ENCODE measurements at places on chromosomes 5 and 9.

GRCh38 chr5:111743512-111743911 lies 13.5 kb downstream of the NREP start:
- no peak for DNase-seq

DNA sequence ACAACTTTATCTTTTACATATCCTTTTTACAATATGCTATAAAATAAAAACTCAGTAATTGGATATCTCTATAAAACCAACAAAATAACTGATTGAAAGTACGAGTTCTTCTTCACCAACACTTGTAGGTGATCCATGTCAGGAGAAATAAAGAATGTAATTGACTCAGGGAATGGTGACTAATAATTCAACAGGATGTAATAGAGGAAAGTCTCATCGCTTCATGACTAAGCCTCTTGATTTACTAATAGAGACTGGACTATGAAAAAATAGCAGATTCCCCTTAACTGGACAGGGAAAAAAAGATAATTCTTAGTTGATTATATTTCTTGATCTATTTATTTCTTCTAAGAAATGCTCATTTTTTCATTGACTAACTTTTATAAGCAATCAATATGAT lies 507.7 kb upstream of the PTGER4 start:
- DNase-seq = no peak

DNA sequence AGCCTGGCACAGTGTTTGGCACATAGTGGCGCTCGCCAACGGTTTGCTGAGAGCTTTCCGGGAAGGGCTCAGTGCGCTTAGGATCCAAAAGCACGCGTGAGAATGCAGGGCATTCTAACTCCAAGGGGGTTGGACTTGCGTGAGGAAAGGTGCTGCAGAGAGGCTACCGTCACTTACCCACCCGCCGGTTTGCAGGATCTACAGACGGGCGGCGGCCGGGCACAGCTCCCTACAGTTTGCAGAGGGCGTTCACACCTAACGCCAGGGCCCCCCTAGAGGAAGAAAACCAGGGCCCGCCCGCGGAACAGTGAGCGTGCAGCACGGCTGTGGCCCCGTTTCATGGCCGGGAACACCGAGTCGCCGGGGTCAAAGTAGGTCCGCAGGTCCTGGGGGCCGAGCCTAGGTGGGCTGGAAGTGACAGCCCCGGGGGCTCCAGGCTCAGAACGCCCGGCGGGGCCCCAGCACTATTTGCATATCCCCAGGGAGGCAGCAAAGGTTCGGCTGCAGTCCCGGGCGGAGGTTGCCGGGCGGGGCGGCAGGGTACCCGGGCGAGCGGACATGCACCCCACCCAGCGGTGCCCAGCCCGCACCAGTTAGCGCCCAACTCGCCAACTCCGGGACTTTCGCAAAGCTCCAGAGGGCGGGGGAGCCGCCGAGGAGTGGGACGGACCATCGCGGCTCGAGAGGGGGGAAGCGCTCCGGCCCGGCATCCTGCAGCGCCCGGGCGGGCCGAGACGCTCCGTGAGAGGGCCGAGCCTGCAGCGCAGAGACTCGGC lies 526 bp upstream of the GALNT10 start:
- peak; percentile 84 for DNase-seq

- no peak for DNase-seq
Measured at GRCh38 chr9:3040761-3041160, 196.9 kb upstream of the PUM3 start.

GRCh38 chr5:115558388-115558956 lies 13.9 kb upstream of the FEM1C start:
- no peak for DNase-seq

DNA sequence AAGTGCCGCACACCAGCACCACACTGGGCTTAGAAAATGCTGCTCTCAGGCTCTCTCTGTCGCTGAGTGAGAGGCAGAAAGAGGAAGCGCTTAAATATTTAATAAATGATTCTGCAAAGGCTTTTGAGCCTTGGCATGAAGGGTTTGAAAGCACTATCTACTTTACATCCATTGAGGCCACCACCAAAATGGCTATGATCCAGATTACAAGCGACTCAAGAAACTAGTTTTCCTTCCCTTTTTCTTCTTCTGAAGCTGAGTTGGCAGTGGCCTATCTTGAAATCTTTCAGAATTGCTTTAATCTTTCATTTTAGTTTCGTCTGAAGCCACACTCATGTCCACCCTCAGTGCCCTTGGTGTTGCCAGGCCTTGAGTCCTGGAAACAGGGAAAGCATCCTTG lies 59.5 kb downstream of the EBF1 start:
- no peak for DNase-seq

- DNase-seq = no peak
Measured at GRCh38 chr9:89077519-89077918, 86.3 kb downstream of the S1PR3 start.

DNA sequence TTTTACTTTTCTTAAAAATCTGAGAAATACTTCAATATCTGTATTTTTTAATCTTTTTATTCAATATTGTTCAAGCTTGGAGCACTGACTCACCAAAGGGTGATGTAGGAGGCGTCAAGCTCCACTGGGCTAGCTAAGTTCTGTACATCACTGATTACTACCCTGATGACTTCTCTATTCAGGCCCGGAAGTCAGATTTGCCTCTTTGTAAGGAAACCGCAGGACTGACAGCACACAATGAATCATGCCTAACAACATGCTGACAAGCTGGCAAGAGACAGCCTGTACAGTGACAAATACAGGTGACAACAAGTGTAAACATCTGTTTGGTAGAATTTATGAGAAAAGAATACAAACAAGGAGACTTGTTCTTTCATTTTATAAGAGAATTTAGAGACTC lies 627.9 kb upstream of the RORB start:
- DNase-seq = no peak

GRCh38 chr5:25439025-25439424 lies 794.2 kb upstream of the CDH10 start:
- DNase-seq = no peak

DNA sequence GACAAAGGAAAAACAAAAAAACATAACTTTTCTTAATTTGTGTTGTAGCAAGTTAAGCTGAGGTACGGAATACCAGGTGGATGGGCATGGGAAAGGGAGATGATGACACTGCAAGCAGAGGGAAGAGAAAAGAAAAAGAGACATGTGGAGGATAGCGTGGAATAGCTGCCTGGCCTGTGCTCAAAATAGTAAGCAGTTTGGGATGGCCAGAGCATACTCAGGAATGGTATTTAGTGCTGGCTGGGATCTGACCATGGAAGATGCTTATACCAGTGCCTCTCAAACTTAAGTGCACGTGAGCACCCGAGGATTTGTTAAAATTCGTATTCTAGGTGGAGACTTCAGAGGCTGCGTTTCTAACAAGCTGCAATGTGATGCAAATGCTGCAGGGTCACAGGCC lies 41.3 kb downstream of the LNPEP start:
- DNase-seq = no peak

- no peak for DNase-seq
Measured at GRCh38 chr9:129646654-129647053, 4.7 kb upstream of the ASB6 start.

GRCh38 chr5:82072138-82072537 lies 100.3 kb downstream of the ATG10 start:
- DNase-seq = no peak

- DNase-seq = no peak
Measured at GRCh38 chr9:25224309-25224708, 453.9 kb downstream of the TUSC1 start.

DNA sequence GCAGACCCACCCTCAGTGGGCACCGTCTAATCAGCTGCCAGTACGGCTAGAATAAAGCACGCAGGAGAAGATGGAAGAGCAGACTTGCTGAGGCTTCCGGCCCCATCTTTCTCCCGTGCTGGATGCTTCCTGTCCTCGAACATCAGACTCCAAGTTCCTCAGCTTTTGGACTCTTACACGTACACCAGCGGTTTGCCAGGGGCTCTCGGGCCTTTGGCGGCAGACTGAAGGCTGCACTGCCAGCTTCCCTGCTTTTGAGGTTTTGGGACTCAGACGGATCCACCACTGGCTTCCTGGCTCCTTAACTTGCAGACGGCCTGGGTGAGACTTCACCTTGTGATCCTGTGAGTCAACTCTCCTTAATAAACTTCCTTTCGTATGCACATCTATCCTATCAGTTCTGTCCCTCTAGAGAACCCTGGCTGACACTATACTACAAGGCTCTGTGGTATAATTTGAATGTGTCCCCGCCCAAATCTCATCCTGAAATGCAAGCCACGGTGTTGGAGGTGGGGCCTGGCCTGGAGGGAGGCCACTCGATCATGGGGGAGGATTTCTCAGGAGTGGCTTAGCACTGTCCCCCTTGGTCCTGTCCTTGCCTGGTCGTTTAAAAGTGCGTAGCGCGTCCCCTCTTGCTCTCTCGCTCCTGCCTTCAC lies 31.1 kb upstream of the NRARP start:
- no peak for DNase-seq

DNA sequence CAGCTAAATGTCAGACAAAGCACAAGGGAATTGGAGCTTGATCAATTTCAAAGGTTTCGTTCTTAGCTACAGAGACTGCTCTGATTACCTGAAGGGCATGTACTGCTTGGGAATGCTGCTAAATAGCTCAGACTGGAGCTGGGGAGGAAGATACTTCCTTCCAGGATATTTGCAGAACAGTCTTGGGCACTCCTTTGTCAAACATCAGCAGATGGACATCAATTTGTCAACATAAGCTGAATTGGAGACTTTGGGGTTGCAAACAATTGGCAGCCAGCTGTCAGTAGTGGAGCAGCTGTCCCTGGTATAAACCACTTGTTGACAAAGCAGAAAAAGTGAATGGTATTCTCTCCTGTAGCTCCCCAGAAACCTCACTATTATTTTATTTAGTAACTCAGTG lies 182.0 kb downstream of the CCDC192 start:
- no peak for DNase-seq

- DNase-seq = no peak
Measured at GRCh38 chr9:110028271-110028670, 179.7 kb downstream of the C9orf152 start.

- DNase-seq = no peak
Measured at GRCh38 chr9:130095872-130096271, 42.2 kb downstream of the GPR107 start.

GRCh38 chr9:134343637-134344036 lies 17.4 kb downstream of the RXRA start:
- no peak for DNase-seq

- DNase-seq = no peak
Measured at GRCh38 chr9:93948441-93949072, 6.6 kb downstream of the BARX1 start.

DNA sequence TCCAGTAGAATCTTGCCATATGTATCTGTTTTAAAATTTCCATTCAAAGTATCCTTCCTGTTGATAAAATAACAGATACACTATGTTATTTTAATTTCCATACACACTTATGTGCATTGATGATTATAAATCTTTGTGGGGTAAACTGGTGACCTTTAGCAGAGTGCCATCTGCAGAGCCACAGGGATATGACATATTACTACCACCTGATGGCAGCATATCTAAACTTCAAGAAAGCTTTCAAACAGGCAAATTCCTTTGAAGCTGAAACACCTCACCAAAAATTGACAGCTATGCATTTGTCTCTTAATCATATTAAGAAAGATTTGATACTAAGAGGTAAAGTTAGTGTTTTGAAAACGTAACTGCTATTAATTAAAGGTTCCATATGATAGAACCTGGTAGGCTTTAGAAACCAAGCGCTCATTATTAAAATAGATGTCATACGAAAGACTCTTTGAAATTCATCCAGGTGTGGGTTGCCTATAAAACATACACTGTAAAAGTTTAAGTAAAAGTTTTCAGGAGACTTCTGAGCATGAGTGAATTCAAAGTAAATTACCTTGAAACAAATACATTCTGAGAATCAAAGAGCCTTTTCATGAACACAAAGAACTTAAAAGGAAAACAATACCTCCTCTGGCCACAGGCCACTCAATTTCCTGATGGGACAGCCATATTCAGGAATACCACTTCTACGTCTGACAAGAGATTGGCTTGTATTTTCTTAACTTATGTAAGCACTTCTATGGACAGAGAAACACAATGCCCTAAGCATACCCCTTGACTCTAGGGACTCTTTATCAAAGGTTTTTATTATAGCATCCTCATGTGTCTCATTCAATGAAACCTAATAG lies 93.3 kb downstream of the KIAA0825 start:
- no peak for DNase-seq

DNA sequence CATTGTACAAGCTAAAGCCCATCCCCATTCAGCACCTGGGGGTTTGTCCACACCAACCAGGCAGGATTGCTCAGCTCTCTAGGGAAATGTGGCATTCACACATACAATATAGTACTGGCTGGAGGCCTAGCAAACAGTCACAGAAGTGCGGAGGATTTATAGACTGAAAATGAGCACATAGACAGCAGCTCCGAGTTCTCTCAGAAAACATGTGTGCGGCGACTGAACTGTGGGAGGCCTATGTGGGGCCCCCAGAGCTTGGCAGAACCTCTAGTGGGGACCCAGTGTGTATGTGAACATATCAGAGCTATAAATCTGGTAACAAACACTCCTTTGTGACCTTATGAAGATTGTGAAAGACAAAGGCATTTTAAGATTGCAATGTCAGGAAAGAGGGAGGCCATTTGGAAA lies 431.1 kb downstream of the DTWD2 start:
- no peak for DNase-seq

DNA sequence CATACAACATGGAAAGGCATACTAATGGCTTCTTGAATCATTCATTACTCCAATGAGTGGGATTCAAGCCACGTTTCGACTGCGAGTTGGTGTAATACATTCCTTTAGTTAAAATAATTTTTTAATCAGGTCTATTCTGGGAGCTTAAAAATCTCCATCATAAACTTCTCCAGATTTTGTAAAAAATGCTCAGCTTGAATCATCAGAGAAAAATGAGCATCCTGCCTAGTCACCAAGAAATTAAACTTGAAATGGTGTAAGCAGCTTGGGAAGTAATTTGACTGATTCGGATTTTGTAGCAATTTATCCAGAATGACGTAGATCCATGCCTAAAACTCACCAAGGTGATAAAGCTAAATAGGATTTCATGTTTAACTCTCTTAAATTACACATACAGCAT lies 165.7 kb downstream of the SLCO4C1 start:
- DNase-seq = no peak

DNA sequence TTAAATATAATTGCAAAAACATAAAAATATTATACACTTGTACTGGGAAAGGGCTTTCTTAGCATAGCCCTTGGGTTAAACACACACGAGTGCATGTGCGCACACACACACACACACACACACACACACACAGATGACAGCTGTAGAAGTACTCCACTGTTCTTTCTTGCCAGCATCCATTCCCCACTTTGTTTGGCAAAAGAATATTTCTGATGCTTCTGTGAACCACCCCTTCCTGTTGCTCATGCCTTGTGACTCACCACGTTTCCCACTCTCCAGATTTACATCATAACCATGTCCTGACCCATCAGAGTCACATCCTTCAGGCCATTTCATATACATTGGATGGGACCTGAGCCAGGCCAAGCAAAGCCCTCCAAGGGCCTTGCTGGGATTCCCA lies 280.1 kb downstream of the DNAH5 start:
- DNase-seq = no peak

DNA sequence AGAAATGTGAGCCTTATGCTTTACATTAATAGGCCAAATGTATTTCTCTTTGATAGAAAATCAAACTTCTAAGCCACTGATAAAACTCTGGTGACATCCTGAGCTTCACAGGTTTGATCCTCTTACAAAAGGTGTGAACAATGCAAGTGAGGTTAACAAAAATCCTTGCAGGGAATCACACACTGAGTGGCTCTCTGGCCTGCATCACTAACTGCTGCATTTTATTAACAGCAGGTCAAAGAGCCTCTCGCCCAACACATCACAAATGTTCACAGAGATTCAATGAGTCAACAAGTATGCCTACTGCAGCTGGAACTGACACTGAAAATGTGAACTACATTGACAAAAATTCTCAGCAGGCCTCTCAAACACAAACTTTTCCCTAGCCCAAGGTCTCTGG lies 122.3 kb downstream of the SEMA5A start:
- no peak for DNase-seq
